ENCODE measurements at places on chromosomes 6 and 20.

GRCh38 chr20:50245498-50246366 lies 55.1 kb downstream of the CEBPB start:
- DNase-seq: no peak

- DNase-seq: no peak
These were observed 194.7 kb upstream of the RREB1 start for GRCh38 chr6:6912817-6913744.

GRCh38 chr20:61301711-61302525 lies 49.9 kb downstream of the CDH4 start:
- no peak for DNase-seq

GRCh38 chr6:118146584-118146983 lies 239.5 kb downstream of the SLC35F1 start:
- no peak for DNase-seq

DNA sequence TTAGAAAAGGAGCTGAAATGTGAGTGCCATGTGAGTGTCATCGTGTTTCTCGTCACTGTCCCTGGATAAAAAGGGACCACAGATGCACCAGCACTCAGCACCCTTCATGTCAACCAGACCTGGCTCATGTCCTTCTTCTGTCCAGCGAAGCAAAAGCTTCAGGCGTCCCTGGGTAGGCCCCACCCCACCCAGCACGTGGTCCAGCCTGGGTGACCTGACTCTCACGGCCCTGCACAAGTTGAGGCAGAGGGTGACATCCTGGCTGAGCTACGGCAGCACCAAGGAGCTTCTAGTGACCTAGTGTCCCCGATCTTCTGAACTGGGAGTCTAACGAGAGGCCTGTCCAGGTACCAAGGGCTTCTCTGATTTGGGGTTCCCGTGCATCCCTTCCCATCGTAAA lies 37.8 kb downstream of the PSMG4 start:
- no peak for DNase-seq

- DNase-seq: no peak
These were observed 29.4 kb downstream of the RIPOR2 start for GRCh38 chr6:24906314-24906713.

- no peak for DNase-seq
These were observed 79.4 kb upstream of the FRMD1 start for GRCh38 chr6:168158213-168158979.

DNA sequence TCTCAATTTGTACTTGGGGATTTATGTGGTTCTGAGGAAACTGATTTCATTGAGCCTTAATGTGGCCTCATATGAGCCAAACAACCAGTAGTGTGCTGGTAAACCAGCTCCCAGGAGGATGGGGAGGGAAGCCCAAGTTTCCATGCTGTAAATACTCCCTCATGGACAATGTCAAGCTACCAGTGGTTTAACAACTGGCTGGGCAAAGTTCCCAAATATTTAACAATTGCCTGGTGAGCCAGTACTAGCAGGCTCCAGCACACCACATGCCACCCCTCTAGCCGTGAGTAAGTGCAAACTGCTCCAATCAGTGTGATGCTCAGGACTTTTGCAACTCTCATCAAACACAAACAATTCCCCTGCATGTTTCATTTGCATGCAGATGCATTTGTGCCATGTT lies 19.2 kb upstream of the CDKN1A start:
- DNase-seq: no peak

DNA sequence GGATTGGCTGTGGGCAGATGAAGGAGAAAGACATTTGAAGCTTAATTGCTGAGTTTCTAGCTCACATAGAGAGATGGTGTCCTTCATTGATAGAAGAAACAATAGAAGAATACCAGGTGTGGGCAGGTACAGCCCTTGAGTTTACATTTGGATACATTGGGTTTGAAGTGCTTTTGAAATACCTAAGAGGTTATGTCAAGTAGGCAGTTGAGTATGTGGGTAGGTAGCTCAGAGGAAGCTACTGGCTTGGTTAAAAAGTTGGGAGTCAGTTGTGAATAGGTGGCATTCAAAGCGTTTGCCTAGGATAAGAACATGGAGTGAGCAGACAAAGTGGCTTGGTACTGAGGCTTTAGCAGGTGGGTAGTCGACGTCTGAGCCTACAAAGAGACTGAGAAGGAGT lies 25.0 kb downstream of the NDUFAF5 start:
- DNase-seq: no peak

DNA sequence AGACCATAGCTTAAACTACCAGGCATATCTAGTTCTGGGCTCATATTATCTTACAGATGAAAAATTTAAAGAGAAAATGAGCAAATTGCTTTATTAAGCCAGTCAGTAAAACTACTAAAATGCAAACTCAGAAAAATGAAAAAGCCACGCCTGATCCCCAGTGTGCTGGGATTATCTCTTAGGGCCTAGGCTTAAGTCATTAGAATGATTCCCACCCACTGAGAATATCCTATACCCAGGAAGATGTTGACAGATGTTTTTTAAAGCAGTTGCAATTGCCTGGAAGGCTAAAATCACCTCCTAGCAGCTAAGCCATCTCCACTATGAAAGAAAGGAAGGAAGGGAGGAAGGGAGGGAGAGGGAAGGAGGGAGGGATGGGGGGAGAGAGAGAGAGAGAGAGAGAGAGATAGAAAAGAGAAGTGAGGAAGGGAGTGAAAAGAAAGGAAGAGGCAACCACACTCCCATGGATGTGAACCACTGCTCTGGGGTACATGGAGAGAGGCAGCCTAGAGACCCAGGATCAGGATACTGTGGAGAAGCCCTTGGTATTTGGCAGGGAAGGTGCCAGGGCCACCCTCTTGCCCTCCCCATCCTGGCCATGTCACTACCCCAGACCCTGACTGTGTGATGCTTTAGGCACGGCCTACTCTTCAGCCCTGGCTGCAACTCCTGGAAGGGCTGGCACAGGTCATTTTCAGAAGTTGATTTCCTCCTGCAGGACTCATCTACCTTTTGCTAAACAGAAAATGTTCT lies 21.9 kb downstream of the NEDD9 start:
- DNase-seq: no peak

DNA sequence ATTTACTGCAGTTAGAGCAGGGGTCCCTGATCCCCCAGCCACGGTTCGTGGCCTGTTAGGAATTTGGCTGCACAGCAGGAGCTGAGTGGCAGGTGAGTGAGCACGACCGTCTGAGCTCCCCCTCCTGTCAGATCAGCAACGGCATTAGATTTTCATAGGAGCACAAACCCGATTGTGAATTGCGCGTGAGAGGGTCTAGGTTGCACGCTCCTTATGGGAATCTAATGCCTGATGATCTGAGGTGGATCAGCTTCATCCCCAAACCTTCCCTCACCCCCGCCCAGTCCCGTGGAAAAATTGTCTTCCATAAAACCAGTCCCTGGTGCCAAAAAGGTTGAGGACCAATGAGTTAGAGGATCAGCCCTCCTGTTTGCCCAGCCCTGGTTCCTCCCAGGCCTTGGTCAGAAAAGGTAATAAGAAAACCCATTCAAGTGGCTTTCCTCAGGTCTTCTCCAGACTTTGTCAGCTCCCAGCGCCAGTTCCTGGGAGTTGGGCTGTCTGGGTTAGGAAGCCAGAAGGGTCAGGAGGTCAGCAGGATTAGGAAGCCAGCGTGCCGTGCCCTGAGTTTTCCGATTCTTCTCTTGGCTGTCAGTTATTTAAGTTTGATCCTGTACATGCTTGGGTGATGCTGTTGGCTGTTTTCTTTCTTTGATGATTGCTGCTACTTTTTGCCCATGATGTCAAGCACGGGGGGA lies 139.9 kb upstream of the PMEPA1 start:
- DNase-seq: no peak

DNA sequence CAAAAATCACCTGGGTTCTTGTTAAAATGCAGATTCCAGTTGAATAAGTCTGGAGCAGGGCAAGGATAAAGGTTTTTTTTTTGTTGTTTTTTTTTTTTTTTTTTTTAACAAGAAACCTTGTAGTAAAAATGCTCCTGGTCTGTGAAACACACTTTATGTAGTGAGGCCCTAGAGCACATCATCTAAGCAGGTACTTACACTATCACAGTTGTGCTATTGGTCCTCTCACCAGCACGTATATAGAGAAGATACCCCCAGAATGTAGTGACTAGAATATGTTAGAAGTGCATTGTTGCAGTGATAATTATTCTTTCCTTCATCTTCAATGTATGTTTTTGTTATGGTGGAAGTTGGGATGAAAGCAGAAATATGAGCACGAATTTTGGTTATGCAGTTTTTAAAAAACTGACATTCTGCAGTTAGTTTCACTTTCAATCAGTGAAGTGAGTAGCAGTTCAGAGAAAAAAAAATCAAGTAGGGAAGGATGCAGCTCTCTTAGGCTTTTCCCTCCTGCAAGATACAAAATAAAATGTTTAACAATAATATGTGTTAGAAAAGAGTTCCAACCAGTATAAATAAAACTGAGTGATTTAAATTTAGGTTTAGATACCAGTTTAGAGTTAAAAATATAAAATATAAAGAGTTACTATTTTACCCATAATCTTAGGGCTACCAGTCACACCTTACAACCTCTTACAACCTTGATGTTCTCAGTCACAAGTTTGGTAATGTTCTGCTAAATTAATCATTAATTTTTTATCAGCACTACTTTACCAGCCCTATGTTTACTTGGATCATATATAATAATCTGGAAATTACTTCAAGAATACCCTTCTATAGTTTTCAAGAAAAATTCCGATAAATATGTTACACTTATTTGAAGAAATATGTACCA lies 9.2 kb upstream of the DEFB113 start:
- no peak for DNase-seq

- DNase-seq: no peak
These were observed 25.3 kb upstream of the CHD6 start for GRCh38 chr20:41643504-41643938.

DNA sequence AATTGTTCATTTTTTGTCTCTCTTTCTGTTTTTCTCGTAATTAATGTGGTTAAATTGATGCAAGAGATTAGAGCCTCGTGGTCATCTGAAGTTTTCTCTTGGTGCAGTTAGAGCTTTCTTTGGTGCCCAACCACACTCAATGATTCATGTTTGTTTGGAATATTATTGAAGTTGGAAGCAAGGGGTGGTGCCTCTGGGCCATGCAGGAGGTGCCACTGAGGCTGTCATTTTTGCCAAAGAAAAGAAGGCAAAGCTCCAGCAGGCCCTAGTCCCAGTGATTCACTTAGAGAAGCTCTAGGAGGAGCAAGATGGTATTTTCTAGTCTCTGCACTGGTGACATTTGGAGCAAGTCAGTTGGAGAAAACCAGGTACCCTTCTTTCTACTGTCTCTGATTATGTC lies 144.5 kb upstream of the RALGAPA2 start:
- no peak for DNase-seq

DNA sequence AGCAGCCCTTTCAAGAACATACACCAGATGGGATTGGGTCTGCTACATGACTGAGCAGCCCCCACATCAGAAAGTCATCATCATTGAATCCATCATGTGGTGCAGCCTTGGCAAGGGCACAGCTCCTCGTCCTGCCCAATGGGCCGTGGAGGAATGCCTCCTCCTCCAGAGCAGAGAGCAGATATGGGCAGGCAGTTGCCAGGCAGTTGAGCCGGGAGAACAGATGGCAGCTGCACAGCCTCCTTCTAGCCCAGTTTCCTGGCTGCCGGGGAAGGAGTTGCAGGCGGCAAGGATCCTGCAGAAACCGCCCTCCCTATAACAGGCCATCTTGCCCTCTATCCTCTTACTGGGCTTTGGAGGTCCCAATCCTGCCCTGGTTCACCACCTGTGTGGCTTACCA lies 11.9 kb upstream of the ZFAND3 start:
- no peak for DNase-seq

GRCh38 chr6:154806804-154807203 lies 73.6 kb downstream of the SCAF8 start:
- no peak for DNase-seq

DNA sequence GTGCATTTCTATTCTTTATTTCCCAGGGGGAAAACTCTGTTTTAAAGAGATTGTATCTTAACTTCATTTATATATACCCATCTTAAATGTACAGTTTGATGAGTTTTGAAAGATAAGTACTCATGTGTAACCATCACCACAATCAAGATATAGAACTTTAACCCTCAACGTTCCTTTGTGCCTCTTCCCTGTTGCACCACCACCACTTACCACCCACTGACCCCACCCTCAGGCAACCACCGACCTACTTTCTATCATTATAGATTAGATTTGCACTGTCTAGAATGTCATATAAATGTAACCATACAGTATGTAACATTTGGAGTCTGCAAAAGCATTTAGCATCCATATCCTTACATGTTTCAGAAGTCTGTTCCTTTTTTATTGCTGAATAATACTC lies 121.0 kb downstream of the RTN4IP1 start:
- no peak for DNase-seq

- DNase-seq: no peak
These were observed 6.2 kb downstream of the BMP7 start for GRCh38 chr20:57259938-57260921.

- no peak for DNase-seq
These were observed 69.4 kb downstream of the PSMG4 start for GRCh38 chr6:3328145-3328544.

DNA sequence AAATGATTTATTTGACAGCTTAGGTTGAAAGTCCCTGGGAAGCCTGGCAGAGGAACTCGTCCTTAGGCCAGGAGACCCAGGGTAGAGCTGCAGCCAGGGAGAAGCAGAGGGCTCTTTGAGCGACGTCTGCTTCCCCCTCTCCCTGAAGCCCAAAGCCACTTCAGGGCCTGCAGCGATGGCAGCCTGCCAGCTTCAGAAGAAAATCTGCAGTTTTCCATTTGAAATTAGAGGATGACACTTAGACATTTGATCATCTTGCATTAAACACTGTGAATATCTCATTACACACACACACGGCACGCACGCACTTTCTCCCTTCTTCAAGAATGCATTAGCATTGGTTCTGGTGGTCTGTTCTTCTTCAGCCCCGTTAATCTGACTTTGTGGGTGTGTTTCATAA lies 96.5 kb downstream of the PLEKHG1 start:
- no peak for DNase-seq

DNA sequence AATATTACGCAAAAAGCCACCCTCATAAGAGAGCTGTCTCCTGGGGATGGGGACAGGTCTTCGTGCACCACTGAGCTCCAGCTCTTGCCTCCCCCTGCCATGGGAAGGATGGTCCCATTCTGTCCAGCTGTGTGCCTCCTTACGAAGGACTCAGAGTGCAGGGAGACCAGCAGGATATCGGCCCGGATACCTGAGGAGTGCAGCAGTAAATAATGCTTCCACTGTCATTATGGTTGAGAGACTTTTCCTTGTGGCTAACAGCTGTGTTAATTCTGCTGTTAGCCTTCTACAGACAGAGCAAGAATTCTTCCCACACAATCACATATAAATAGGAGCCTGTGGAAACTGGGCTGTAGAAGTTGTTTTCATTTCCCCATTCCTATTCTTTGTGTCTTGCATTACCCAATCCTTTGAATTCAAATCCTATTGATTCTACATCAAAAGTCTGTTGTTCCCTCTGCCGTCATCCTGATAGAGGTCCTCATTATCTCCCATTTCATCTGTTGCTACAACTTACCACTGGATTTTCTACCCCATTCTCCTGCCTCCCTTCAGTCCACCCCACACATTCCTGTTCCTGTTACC lies 364.6 kb upstream of the SOX4 start:
- DNase-seq: no peak

DNA sequence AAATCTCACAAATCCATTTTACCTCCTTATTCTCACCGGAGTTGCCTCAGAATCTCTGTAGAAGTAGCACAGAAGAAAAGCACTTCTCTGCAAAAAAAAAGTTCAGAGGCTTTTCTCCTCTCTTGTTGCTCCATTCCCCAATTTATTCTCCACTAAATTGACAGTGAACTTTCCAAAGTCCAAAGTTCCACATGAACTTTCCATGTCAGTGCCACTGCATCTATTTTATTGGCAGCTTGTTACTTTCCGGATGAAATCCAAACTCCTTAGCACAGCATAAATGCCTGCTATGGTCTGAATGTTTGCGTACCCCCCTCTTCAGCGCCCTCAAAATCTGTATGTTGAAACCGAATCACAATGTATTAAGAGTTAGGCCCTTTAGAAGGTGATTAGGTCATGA lies 77.0 kb upstream of the MAP7 start:
- DNase-seq: no peak
